ENCODE measurements at places on chromosomes 13 and 19.

DNA sequence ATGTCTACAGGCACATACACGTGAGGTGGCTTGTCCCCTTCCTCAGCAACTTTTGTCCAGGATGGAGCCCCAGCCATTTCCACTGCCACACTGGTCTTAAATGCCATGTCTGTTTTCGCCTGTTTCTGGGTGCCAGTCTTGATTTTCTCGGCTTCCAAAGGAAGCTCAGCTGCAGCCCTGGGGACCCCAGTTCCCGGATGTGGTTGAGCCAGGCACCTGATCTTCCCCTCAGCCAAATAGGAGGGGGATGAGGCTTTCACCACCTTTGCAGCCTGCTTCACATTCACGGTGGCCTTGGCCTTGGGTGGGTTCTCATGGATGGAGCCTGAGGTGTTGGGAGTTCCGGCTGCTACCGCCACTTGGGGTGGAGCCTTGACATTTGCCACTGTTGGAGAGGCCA is 8.7 kb downstream of the IQCN start:
- no peak for DNase-seq

DNA sequence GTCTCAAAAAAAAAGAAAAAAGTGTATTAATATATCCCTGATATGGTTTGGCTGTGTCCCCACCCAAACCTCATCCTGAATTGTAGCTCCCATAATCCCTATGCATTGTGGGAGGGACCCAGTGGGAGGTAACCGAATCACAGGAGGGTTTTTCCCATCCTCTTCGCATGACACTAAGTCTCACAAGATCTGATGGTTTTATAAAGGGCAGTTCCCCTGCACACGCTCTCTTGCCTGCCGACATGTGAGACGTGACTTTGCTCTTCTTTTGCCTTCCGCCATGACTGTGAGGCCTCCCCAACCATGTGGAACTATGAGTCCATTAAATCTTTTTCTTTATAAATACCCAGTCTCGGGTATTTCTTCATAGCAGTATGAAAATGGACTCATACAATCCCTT is 17.7 kb downstream of the STK24 start:
- peak; percentile 7 for DNase-seq

GRCh38 chr13:97975280-97975847 is 21.9 kb downstream of the IPO5 start:
- peak; percentile 10 for DNase-seq

GRCh38 chr19:40584007-40584406 is 7.3 kb downstream of the SHKBP1 start:
- no peak for DNase-seq

DNA sequence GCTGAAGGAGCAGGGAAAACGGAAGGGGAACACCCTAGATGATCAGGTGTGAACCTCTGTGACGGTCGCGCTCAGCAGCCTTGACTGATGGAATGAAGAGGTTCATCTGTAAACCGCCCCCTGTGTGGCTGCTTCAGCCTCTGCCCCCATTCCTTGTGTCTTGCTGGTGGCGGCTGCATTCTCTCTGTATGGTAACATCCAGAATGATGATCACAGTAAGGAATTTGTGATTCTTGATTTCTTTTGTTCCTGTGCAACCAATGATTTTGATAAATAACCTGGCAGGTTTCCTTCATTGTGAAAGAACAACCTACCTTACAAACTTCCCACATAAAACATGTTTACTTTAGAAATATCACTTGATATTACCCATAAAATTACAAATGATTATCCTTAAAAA is 118.7 kb upstream of the MCF2L start:
- DNase-seq: no peak

DNA sequence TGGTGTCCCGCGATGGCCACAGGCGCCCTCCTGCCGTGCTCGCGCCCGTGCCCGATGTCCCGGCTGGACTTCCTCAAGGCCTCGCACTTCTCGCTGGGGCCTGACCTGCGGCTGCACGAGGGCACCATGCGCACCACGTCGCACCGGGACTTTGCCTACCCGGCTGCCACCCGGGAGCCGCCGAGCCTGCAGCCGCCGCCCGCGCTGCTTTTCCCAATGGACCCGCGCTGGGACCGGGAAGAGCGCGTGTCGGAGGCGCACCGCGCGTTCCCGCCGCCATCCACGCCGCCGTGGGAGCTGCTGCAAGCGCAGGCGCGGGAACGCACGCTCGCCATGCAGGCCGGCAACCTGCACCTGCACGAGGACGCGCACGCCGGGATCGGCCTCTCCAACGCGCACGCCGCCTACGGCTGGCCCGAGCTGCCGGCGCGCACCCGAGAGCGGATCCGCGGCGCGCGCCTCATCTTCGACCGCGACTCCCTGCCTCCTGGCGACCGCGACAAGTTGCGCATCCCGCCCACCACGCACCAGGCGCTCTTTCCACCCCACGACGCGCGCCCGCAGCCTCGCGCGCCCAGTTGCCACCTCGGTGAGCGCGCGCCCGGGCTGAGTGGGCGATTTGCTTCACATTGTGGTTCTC is 12.1 kb upstream of the PEX11G start:
- peak; percentile 80 for DNase-seq

DNA sequence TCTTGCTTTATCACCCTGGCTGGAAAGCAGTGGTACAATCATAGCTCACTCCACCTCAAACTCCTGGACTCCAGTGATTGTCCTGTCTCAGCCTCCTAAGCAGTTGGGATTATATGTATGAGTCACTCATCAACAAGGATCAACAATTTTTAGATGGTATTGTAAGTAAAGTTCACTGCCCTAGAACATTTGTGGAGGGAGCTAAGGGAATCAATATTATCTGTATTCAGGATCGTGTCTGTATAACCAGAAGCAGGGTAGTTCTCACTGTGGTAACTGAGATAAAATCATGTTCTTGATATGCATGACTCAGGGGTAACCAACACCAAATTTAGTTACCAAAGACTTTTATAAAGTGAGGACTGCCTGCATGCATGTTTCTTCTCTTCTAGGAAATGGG is 27.0 kb downstream of the ZMYM5 start:
- no peak for DNase-seq

- DNase-seq: no peak
Measured at GRCh38 chr13:58704953-58705352, 1073.4 kb downstream of the PCDH17 start.
